GF-D8 (cell line): ENCODE measurements at places on chromosomes 12 and 14.

DNA sequence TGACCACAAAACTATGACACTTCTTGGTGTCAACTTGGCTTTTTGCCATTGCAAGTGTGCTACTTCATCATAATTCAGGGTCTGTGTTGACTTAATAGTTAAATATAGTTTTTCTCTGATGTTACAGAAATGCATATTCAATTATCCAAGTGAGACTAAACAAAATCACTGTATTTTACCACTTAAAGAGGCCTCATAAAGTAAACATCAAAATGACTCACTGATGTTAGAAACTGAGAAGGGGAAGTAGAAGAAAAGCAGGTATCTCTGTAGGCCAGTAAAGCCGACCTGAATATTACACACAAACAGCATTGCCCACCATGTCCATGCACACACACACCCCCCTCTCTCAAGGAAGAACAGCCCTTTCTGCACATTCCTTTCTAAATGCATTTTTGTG, 55.4 kb downstream of the RPAP3 start:
- no peak for DNase-seq

- DNase-seq = no peak
Observed at GRCh38 chr12:21989819-21990412, 48.7 kb upstream of the ABCC9 start.

GRCh38 chr12:116054280-116054679, 223.2 kb downstream of the MED13L start:
- no peak for DNase-seq

DNA sequence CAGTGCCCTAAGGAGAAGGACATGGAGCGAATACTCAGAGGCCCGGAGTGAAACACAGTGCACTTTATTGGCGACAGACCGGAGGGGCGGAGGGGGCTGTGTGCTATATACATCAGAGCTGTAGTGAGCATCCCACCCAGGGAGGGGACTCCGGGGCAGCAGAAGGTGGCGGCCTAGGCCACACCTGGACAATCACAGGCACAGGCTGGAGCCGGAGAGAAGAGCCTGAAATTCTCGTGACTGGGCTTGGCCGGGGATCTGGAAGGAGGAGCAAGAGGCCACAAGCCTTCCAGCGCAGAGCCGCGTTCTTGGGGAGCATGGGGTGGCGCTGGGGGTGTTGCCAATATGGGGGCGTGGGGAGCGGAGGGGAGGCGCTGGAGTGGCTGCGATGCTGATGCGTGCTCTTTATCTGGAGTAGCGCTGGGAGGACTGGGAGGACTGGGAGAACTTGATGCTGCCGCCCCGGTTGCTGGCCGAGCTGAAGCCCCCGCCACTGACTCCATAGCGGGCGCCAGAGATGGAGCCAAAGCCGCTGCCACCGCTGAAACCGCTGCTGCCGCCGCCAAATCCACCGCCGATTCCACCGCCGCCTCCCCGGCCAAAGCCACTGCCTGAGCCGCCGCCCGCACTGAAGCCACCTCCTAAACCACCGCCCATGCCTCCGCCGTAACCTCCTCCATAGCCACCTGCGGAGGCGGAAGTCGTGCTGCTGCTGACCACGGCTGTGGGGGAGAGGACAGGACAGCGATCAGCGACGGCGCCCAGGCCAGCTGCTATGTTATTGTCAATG, 6.1 kb downstream of the KRT3 start:
- no peak for DNase-seq

DNA sequence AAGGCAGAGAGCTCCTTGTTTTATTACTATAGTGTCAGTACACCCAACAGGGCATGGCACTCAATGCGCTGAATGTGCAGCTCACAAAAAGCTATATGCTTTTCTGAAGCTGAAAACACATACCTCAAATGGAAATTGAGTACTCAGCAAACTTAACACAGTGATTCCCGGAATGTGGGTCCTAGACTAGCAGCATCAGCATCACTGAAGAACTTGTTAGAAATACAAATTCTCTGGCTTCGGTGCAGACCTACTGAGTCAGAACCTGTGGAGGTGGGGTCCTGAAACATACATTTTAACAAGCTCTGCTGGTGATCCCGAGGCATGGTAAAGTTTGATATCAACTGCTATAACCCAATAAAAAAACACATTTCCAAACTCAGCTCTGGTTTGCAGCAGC, 14.9 kb downstream of the RERG start:
- DNase-seq = no peak

GRCh38 chr12:89863493-89863938, 154.9 kb upstream of the ATP2B1 start:
- no peak for DNase-seq

DNA sequence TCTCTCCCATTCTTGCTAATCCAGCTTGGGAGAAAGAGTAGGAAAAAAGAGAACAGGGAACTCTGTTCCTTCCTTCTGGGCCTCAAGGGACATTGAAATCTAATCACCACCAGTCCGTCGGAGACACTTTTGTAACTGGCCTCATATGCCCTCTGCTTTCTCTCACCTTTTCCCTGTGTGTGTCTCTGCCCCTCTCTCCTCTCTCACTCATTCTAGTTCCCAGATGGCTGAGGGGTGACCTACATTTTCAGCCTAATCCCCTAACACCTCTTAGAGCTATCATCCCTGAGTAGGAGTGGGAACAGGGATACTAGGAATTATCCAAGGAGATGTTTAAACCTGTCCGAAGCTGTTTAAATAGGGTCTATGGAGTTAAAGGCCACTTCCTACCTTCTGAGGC, 8.9 kb upstream of the PCK2 start:
- no peak for DNase-seq
